Naive thymus-derived CD8-positive, alpha-beta T cell (primary cell): ENCODE measurements at places on chromosomes 2 and 18.

GRCh38 chr2:236061899-236062298 lies 106.3 kb downstream of the GBX2 start:
- no peak for DNase-seq

GRCh38 chr18:24595561-24596031 lies 135.2 kb downstream of the HRH4 start:
- no peak for DNase-seq

GRCh38 chr18:63928331-63928730 lies 20.6 kb downstream of the SERPINB10 start:
- no peak for DNase-seq

GRCh38 chr2:66938471-66938967 lies 458.6 kb upstream of the ETAA1 start:
- no peak for DNase-seq

DNA sequence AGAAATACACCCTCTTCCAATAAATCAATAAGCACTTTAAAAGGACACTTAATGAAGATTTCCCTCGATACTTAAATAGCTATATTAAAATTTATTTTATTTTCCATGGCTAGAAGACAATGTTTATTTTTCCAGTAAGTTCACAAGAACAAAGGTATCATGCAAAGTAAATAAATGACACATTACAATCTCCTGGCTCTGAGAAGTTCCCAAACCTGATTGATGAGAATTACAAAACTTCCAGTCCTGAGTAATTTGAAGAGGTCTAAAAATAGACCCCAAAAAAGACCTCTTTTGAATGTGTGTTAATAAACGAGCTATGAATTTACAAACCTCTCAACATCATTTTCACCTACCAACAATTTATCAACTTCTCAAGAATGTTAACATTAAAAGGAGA lies 1.5 kb upstream of the PEX13 start:
- no peak for DNase-seq
